Right atrium auricular region (tissue), 2 donors: ENCODE measurements at places on chromosomes 1 and 21.

GRCh38 chr1:243286409-243287122 is 30.7 kb downstream of the SDCCAG8 start:
- H3K4me1 ChIP-seq: peaks cover 5% of the 10 kb centered on the region
- H3K27ac ChIP-seq: peak overlapping the region; percentile 43
- DNase-seq: no peak
- peaks cover 38% of the 10 kb centered on the region for H3K36me3 ChIP-seq
- H3K4me3 ChIP-seq: no peak overlapping the region

GRCh38 chr1:10457875-10458274 is 8.0 kb downstream of the CORT start:
- no peak overlapping the region for H3K27ac ChIP-seq
- H3K36me3 ChIP-seq: peaks cover 18% of the 10 kb centered on the region
- no peaks in the 10 kb centered on the region for H3K27me3 ChIP-seq
- DNase-seq: no peak

GRCh38 chr1:196209265-196209664 is 399.0 kb downstream of the KCNT2 start:
- no peak for DNase-seq
- no peak overlapping the region for H3K27ac ChIP-seq
- H3K4me1 ChIP-seq: no peaks in the 10 kb centered on the region

DNA sequence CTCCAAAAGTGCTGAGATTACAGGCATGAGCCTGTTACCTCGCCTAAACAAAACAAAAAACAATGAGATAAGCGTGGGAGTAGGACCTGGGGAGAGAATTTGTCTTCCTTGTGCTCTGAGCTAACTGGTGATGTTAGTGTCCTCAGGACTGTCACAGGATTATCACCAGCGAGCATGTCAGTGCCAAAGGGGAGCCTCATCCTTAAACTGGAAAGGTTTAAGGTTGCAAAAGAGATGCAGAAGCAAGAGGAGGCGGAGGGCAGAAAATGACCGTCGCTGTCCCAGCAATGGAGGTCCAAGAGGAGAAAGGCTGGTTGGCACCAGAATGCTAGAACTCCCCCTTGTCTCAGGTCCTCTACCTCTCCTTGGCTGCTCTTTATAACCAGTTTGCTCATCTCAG is 3.9 kb downstream of the SYPL2 start:
- H3K4me1 ChIP-seq: peaks cover 25% of the 10 kb centered on the region
- H3K27ac ChIP-seq: no peak overlapping the region
- DNase-seq: no peak
- no peak overlapping the region for H3K4me3 ChIP-seq
- no peaks in the 10 kb centered on the region for H3K27me3 ChIP-seq

DNA sequence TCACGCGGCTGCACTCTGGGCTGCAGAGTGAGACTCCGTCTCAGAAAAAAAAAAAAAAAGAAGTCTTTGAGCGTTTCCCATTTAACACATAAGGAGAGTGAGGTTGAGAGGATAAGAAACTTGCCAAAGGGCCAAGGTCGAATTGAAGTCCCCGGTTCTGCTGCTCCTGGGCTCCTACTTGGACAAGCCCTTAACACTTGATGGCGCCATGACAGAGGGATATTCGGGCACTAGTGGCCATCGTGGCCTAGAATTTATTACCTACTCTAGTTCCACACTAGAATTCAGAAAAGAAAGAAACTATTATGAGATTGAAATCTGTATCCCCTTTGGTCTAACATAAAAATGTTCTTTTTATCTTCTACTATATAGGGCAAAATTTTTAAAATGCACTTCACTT is 65.7 kb upstream of the NEK2 start:
- no peak overlapping the region for H3K4me3 ChIP-seq
- H3K27me3 ChIP-seq: no peaks in the 10 kb centered on the region
- no peak for DNase-seq
- no peaks in the 10 kb centered on the region for H3K4me1 ChIP-seq
- no peak overlapping the region for H3K27ac ChIP-seq
- no peaks in the 10 kb centered on the region for H3K36me3 ChIP-seq

DNA sequence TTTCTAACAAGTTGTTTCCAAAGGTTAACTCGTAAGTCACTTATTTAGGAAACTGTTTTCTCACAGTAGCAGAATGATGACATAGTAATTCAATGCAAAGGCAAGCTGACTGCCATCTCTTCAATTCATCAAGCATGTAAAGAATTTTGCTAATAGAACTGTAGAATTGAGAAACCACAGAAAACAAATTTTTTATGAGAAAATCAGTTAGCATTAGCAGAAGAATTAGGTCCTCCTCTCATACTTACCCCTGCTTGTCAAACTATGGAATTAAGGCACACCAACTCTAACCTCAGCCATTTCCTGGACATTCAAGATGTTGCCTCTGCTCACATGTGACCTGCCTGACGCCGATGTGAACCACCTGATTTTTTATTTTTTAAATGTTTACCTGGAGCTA is 115.2 kb downstream of the LRRC40 start:
- no peak for DNase-seq
- H3K27me3 ChIP-seq: no peaks in the 10 kb centered on the region
- H3K27ac ChIP-seq: no peak overlapping the region
- H3K4me3 ChIP-seq: no peak overlapping the region
- H3K4me1 ChIP-seq: no peaks in the 10 kb centered on the region

- H3K27ac ChIP-seq: peak overlapping the region; percentile 9
- H3K27me3 ChIP-seq: no peaks in the 10 kb centered on the region
- H3K4me3 ChIP-seq: peak overlapping the region; percentile 49
- H3K4me1 ChIP-seq: no peaks in the 10 kb centered on the region
- peak; percentile 91 for DNase-seq
- no peaks in the 10 kb centered on the region for H3K36me3 ChIP-seq
Measured at GRCh38 chr1:32612189-32612881, 38.0 kb downstream of the ZBTB8OS start.

GRCh38 chr1:200706111-200706814 is 32.4 kb upstream of the CAMSAP2 start:
- H3K36me3 ChIP-seq: no peaks in the 10 kb centered on the region
- H3K27me3 ChIP-seq: no peaks in the 10 kb centered on the region
- H3K4me1 ChIP-seq: no peaks in the 10 kb centered on the region
- no peak overlapping the region for H3K27ac ChIP-seq
- no peak overlapping the region for H3K4me3 ChIP-seq

- no peaks in the 10 kb centered on the region for H3K27me3 ChIP-seq
- H3K4me3 ChIP-seq: no peak overlapping the region
- DNase-seq: no peak
Measured at GRCh38 chr21:29710498-29710897, 229.3 kb downstream of the GRIK1 start.

- H3K27me3 ChIP-seq: no peaks in the 10 kb centered on the region
- H3K4me3 ChIP-seq: no peak overlapping the region
- H3K36me3 ChIP-seq: peaks cover 34% of the 10 kb centered on the region
- no peak overlapping the region for H3K27ac ChIP-seq
Measured at GRCh38 chr1:42747125-42747524, 7.1 kb upstream of the CLDN19 start.
